ENCODE measurements at places on chromosomes 13 and 19.

DNA sequence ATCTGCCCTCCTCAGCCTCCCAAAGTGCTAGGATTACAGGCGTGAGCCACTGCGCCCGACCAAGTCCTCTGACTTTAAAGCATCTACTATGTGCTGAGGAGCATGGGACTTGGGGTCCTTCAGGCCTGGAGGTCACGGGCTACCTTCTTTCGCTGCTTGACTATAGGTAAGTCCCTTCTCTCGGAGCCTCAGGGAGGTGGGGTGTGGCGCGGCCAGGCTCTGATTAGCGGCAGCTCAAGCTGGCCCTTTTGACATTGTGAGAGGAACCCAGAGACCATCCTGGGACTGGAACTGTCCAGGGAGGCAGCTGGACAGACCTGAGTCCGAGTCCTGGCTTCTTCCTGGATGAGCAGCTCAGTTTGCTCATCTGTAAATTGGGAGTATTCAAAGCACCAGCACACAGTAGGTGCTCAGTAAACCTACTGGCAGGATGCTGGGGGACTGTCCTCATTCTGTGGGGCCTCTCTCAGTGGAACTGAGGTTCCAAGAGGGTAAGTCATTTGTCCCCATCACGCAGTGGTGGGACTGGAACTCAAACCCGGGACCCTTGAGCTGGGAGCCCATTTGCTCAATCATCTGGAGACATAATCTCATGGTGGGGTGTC, 780 bp downstream of the FCER2 start:
- DNase-seq: no peak

DNA sequence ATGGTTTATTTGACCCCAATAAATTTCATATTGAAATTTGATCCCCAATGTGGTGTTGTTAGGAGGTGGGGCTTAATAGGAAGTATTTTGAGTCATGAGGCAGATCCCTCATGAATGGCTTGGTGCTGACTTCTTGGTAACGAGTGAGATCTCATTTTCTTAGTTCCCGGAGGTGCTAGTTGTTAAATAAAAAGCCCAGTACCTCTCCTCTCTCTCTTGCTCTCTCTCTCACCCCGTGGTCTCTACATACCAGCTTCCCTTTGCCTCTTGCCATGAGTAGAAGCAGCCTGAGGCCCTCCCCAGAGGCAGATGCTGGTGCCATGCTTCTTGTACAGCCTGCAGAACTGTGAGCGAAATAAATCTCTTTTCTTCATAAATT, 39.4 kb upstream of the KATNAL1 start:
- no peak for DNase-seq

- DNase-seq: no peak
These were observed 8.8 kb downstream of the CYP4F8 start for GRCh38 chr19:15623711-15624318.

GRCh38 chr13:107373551-107373950, 805.6 kb upstream of the ARGLU1 start:
- no peak for DNase-seq

DNA sequence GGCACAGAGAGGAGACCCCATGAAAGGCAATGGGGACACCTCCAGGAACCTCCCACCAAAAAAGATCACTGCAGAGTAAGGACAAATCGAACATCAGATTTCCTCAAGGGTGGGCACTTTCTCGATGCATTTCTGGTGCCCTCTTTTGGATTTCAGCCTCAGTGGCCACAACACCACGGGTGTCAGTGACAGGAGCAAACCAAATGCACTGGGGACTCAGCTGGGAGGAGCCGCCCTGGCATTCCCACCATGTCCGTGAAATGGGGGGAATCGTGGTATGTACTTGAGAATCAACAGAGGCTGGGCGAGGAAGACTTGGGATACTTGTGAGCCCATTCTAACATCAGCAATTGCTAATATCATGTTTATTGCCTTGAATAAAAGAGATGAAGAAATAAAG, 16.3 kb downstream of the FAM187B start:
- DNase-seq: no peak

GRCh38 chr13:101308247-101309013, 107.9 kb downstream of the NALCN start:
- DNase-seq: no peak

DNA sequence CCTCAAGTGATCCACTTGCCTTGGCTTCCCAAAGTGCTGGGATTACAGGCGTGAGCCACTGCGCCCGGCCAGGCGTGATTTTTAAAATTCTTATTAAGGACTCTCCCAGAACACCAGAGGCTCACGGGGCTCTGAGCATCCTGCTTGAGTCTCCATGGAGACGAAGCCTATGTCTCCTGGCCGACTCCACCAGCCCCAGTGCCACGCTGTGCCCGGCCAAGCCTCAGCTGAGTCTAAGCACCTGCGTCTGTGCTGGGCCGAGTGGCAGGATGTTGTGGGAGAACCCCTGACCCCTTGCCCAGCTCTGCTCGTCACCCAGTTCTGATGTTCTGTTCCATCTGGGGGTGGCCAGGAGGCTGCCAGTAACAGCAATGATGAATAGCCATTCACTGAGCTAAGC, 3.9 kb upstream of the CELF5 start:
- no peak for DNase-seq

DNA sequence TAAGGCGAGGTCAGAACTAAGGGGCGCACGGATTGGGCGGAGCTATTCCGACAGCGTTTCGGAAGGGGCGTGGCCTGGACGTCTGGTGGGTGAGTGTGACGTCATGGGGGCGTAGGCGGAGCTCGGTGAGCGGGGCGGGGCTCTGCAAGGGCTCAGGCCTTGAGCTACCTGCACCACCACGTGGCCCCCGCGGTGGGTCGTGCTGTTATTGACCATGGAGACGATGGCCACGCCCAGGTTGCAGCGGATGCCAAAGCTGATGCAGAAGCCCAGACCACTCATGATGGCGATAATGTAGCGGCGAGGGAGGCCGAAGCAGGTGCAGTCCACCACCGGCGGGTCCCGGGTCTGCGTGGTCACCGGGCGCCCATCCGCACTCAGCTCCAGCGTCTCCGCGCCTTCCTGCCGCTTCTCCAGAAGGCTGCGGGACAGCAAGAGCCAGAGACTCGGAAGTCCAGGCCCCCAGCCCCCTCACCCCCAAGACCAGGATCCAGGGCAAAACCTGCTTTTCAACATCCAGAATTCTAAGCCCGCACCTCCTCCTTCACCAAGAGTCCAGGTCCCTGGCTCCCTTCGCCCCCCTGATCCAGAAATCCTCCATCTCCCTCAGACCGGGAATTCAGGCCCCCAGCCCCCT, 4.8 kb downstream of the SLC17A7 start:
- peak; percentile 45 for DNase-seq

- DNase-seq: no peak
These were observed 215.7 kb downstream of the TEX29 start for GRCh38 chr13:111536075-111536642.

DNA sequence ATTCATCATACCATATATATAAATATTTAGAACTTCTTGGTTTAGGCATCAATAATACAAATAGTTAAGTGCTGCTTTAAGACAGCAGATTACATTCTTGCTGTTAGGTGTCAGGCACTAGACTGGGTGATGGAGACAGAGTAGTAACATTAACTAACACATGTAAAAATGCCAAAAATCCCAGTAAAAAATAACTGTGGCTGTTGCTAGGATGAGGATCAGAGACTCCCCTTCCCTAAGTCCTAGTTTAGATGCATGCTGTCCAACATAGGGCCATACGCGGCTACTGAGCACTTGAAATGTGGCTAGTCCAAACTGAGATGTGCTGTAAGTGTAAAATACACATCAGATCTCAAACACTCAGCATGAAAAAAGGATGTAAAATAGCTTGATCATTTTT, 94.7 kb downstream of the CDADC1 start:
- DNase-seq: no peak

- DNase-seq: no peak
These were observed 437.6 kb upstream of the ARGLU1 start for GRCh38 chr13:107005577-107005976.

DNA sequence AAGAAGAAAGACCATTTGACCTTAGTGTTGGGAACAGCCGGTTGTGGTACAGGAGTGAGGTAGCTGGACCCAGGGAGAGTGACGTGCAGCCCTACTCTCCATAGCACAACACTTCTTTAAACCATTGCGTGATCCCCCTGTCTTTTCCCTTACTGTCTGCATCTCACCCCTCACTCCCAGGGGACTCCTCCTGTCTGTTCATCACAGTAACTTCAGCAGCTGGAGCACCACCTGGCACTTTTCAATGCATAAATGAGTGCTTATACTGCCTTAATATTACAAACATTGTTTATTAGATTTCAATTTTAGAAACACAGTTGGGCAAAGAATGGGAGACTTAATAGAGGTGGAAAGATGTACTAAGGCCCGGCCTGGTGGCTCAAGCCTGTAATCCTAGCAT, 285.5 kb downstream of the UQCRFS1 start:
- no peak for DNase-seq

DNA sequence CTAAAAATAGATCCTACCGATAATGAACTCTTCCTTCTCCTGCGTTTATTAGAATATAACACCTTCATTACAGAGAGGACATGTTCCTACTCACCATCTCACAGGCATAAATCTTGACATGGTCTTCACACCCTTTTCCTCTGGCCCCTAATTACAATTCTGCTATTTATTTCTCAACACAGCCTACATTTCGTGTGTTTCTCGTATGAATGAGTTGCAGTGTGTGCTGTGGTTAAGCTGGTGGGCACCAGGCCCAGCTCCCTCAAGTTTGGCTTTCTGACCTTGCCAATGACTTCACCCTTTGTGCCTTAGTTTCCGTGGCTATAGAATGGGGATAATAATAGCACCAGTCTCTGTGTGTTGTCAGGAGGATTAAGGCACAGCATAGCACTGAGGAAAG, 12.3 kb upstream of the KATNAL1 start:
- no peak for DNase-seq

DNA sequence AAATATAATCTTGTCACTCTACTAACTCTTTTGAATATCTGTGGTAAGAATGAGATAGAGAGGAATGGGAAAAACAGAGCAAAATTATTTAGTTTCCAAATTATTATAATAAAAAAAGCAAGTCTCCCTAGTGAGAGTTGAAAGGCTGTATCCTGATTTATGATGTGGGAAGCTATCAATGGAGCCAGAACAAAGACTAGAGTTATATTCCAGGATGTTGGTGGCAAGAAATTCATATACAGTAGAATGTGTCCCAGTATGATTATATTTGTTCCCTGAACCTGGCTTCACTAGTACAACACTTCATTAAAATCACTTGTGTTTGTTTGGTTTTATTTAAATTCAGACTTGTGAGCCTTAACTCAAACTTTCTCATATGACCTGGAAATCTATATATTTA, 630.3 kb downstream of the GPC5 start:
- DNase-seq: no peak

DNA sequence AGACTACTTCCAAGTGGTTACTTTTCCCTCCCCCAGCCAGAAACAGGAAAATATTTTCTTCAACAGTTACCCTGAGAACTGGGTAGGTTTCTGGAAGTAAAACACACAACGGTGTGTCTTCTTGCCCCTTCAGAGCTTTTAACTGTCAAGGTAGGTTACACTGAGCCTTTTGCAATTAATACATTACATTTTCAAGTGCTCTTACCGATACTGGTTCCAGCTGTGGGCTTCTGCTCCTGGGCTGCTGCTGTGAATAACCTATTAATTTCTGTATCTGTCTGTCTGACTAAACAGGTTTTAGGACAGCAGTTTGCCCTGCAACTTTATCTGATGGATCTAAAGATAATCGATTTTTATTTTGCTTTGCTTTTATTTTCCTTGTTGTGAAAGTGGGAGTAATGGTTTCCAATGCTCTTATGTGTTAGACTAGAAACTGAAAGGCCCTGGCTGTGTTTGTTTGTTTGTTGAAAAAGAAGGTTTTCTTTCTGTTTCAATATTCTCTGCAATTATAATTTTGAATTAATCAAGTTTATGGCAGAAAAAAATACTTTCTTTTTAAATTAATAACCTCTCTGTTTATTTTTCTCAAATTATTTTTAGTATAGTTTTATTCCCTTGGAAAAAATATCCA, 196.7 kb upstream of the SLITRK6 start:
- DNase-seq: no peak

DNA sequence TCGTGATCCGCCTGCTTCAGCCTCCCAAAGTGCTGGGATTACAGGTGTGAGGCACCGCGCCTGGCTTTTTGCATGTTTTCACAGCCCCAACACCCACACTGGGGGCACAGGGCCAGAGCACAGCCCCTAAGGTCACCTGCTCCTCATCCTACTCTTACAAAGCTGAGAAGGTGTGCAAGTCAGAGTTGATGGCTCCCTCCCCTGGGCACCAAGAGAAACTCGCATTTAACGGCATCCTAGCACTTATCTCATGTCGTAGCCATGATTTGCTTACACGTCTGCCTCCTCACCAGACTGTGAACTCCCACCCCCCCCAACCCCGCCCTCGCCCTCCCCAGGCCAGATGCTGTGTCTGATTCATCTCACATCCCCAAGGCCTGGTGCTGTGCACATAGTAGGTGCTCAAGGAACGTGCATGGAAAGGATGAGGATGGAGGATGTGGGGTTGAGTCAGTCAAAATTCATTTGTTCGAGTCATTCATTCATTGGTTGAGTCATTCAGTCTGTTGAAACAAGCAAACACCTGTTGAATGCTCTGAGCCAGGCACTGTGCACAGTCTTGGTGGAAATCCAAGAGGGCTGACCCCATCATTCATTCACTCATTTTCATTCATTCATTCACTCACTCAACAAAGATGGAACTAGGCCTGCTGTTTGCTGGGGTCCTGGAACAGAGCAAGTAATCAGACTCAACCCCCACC, 11.3 kb downstream of the SHANK1 start:
- no peak for DNase-seq

- DNase-seq: no peak
These were observed 33.0 kb downstream of the ZIC2 start for GRCh38 chr13:100014621-100015020.

DNA sequence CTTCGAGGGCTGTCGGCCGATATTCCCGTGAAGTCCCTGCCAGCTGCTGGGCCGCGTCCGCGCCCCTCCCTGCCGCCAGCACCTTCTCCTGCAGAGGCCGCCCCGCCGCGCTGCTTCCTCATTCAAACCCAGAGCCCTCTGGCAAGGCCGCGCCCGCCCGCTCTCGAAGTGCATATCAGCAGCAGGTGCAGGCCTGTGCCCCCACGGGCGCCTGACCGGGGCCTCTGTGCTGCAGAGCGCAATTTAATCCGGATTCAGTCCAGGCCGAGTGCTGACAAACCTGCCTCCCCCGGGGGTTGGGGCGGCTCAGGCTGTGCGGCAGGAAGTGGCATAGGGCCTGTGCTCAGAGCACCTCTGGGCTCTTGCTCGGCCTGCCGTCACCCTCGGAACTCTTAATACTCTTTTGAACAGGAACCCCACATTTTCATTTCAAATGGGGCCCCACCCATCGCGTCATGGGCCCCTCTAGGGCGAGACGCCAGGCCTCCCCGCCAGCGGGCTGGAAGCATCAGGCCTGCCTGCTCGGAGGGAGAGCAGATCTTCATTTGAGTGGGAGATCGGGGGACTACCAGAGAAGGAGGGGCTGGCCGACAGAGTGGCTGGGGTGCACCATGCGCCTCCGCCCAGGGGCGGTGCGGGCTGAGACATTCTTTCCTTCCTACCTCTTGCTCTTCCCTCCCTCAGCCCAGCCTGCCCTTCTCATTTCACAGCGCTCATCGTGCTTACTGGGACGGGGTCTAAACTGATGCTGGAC, 125.7 kb downstream of the TNFRSF19 start:
- DNase-seq: peak; percentile 21

Data from stimulated activated naive CD4-positive, alpha-beta T cell (primary cell).